Chondrocyte (in vitro differentiated cells): ENCODE measurements at places on chromosomes 6 and 20. TPM values are rescaled to one million over a fixed set of nuclear protein-coding genes. Genes with fewer than 3 reads are reported as not detected.

ULBP1 gene
- total RNA-seq: 2.8 to 29.8 TPM (median 29.8 TPM) in 3 replicates

OTOR gene
- total RNA-seq: not detected in 3 replicates

SLC32A1 gene
- not detected in 3 replicates for total RNA-seq

TP53TG5 gene
- total RNA-seq: not detected in 3 replicates

TFAP2C gene
- total RNA-seq: 4.8 to 36.2 TPM (median 5.2 TPM) in 3 replicates

RIMS1 gene
- 5.7 to 16.6 TPM (median 6.6 TPM) in 3 replicates for total RNA-seq

CMTR1 gene
- 28.1 to 36.1 TPM (median 30.2 TPM) in 3 replicates for total RNA-seq

CLPSL2 gene
- total RNA-seq: not detected in 3 replicates

CST5 gene
- total RNA-seq: not detected in 3 replicates

C6orf132 gene
- total RNA-seq: 0.75 to 5.8 TPM (median 5.2 TPM) in 3 replicates

CD93 gene
- total RNA-seq: 0.17 to 3.7 TPM (median 3.4 TPM) in 3 replicates

DNA sequence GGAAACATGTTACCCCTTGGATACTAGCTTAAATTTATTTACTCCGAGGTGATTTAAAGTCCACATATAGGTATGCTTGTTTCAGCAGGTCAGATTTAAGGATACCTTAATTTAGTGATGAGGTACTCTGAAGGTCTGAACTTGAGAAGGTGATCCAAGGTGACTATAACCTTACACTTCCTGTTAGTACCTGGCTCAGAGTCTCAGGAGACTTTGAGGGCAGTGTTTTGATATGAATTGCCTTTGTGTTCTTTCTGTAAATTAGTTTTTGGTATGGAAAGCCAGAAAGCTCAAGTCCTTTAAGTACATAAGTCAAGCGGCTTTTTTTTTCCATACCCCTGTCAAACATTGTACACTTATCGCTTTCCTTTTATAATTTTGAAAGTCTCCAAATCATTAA is 489.0 kb downstream of the CDKAL1 start:
- peaks cover 24% of the 10 kb centered on the region for H3K4me1 ChIP-seq
- no peak overlapping the region for H3K4me3 ChIP-seq
- H3K27ac ChIP-seq: no peak overlapping the region
- no peak for DNase-seq
- H3K36me3 ChIP-seq: no peaks in the 10 kb centered on the region

- H3K27ac ChIP-seq: no peak overlapping the region
- peaks cover 39% of the 10 kb centered on the region for H3K36me3 ChIP-seq
- H3K4me1 ChIP-seq: no peaks in the 10 kb centered on the region
Measured at GRCh38 chr6:15522026-15522425, 140.8 kb downstream of the DTNBP1 start.

GRCh38 chr20:7741866-7742265 is 198.4 kb downstream of the HAO1 start:
- peaks cover 4% of the 10 kb centered on the region for H3K27me3 ChIP-seq
- H3K4me3 ChIP-seq: no peak overlapping the region
- H3K36me3 ChIP-seq: no peaks in the 10 kb centered on the region
- no peak for DNase-seq
- no peaks in the 10 kb centered on the region for H3K4me1 ChIP-seq

- H3K27ac ChIP-seq: no peak overlapping the region
- H3K27me3 ChIP-seq: no peaks in the 10 kb centered on the region
- DNase-seq: no peak
Measured at GRCh38 chr6:39617026-39617425, 108.2 kb downstream of the KIF6 start.

GRCh38 chr6:19557191-19557590 is 280.0 kb upstream of the ID4 start:
- H3K27me3 ChIP-seq: no peaks in the 10 kb centered on the region
- H3K4me1 ChIP-seq: peaks cover 4% of the 10 kb centered on the region
- H3K27ac ChIP-seq: no peak overlapping the region

DNA sequence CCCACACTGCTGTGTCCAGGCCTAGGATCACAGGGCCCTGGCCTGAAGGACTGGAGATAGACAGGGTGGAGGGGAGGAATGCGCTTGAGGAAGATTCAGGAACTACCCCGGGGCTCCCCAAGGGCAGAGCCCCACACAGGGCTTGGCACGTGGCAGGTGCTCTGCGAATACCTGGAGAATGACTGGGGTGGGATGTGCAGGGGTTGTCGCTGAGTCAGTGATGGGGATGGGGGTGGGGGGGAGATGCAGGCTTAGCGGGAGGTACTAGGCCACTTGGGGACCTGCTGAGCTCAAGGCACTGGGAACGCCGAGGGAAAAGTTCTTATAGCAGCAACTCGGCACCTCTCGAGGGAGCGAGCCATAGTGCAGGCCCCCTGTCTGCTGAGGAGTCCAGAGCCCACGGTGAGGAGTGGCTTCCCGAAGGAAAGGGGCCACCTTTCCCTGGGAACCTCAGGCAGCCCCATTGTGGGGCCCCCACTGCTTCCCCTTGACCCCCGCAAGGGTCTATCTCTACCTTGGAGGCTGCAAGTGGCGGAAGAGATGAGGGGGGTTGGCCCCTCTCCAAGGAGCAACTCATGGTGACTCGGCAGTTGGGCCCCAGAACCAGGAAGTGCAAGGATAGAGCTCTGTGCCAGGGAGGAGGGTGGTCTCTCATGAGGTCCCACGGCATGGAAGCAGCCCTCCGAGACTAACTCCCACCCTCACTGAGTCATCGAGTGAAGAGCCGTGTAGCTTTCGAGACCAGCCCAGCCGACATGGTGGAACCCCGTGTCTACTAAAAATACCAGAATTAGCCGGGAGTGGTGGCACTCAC is 33.1 kb downstream of the SRC start:
- H3K27ac ChIP-seq: peak overlapping the region; percentile 83
- no peaks in the 10 kb centered on the region for H3K27me3 ChIP-seq
- peak; percentile 53 for DNase-seq
- no peak overlapping the region for H3K4me3 ChIP-seq
- H3K36me3 ChIP-seq: peaks cover 2% of the 10 kb centered on the region
- peaks cover 7% of the 10 kb centered on the region for H3K4me1 ChIP-seq

- no peaks in the 10 kb centered on the region for H3K36me3 ChIP-seq
- no peak for DNase-seq
- no peak overlapping the region for H3K4me3 ChIP-seq
- H3K27ac ChIP-seq: no peak overlapping the region
Measured at GRCh38 chr6:11585426-11586016, 48.0 kb downstream of the TMEM170B start.

DNA sequence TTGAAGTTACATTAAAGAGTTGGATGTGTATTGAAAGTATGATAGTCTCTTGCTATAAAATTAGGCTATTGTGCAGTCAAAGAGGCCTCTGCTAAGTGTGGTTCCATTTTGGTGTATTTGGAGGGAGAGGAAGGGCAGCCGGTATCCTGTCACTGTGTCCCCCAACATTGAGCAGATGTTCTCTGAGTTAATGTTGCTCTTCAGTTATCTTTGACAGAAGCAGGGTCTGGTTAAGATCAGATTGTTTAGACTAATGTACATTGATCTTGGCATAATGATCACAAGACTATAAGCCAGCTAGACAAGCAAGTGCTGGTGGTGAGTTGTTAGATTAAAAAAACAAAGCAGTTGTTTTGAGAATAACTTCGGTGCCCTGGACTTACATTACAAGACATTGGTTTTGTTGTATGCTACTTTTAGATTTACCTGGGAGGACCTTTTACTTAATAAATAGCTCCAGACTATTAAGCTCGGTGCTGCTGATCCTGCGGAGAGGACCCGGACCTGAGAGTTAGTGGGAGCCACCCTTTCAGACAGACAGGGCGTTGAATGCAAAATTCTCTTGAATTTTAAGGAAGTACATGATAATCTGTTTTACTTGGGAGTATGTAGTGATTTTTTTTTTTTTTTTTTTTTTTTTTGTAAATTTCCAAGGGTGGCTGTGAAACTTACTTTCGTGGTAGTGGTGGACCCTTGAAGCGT is 97.8 kb downstream of the JARID2 start:
- H3K27ac ChIP-seq: no peak overlapping the region
- H3K4me3 ChIP-seq: no peak overlapping the region

- H3K27ac ChIP-seq: no peak overlapping the region
- no peaks in the 10 kb centered on the region for H3K36me3 ChIP-seq
- peaks cover 62% of the 10 kb centered on the region for H3K4me1 ChIP-seq
- no peaks in the 10 kb centered on the region for H3K27me3 ChIP-seq
- no peak for DNase-seq
Measured at GRCh38 chr6:3829285-3829684, 19.9 kb upstream of the FAM50B start.

DNA sequence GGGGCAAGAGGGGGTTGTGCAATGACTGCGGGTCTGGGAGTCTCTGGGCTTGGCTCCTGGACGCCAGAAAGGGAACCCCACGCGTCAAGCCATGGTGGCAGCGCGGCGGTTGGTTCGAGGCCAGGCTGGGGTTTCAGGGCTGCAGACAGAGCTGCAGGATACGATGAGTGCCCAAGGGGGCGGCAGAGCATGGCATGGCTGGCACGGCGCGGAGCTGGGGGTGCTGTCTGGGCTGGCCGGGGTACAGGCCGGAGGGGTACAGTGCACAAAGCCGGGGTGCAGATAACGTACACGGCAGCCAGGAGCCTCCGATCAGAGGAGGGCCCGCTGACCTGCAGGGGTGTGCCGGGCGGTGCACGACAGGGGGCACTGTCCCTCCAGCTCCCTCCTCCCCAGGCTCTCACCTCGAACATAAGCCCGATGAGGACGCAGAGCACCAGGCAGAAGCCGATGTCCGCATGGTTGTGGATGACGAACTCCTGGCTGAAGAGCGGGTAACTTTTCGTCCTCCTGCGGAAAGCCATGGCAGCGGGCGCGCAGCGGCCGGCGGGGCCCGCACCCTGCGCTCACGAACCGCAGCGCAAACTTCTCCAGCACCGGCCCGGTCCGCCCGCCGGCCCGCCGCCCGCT is 353 bp downstream of the TRAM2 start:
- peaks cover 44% of the 10 kb centered on the region for H3K4me1 ChIP-seq
- peaks cover 11% of the 10 kb centered on the region for H3K36me3 ChIP-seq
- DNase-seq: no peak
- no peaks in the 10 kb centered on the region for H3K27me3 ChIP-seq

- H3K27ac ChIP-seq: peak overlapping the region; percentile 94
- H3K27me3 ChIP-seq: no peaks in the 10 kb centered on the region
- no peak overlapping the region for H3K4me3 ChIP-seq
- H3K36me3 ChIP-seq: no peaks in the 10 kb centered on the region
- peaks cover 39% of the 10 kb centered on the region for H3K4me1 ChIP-seq
- DNase-seq: no peak
Measured at GRCh38 chr6:16391451-16391912, 153.1 kb downstream of the GMPR start.

GRCh38 chr6:3209114-3210023 is 18.1 kb downstream of the TUBB2B start:
- H3K36me3 ChIP-seq: no peaks in the 10 kb centered on the region

DNA sequence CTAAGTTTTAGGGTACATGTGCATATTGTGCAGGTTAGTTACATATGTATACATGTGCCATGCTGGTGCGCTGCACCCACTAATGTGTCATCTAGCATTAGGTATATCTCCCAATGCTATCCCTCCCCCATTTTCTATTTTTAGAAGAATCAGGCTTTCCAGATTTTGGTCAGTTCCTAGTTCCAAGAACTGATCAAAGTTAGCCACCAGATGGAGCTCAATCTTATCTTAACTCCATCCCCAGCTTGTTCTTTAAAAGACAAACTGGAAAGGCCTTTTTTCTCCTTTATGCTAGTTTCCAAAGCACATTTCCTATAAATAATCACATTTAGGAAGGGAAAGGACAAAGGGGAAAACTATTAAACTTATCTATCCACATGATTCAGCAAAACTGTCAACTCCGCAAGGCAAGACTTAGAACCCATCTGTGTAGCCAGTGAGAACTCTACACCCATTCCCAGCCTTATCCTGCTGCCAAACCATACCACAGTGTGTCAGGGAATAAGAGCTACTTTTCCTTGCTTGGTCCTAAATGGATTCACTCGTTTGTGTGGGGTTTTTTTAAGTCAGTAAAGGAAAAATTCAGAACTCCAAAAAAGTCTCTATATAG is 22.8 kb upstream of the KHDC1 start:
- peaks cover 4% of the 10 kb centered on the region for H3K4me1 ChIP-seq
- no peak overlapping the region for H3K4me3 ChIP-seq
- no peaks in the 10 kb centered on the region for H3K27me3 ChIP-seq
- no peak for DNase-seq
- peak overlapping the region; percentile 36 for H3K27ac ChIP-seq

DNA sequence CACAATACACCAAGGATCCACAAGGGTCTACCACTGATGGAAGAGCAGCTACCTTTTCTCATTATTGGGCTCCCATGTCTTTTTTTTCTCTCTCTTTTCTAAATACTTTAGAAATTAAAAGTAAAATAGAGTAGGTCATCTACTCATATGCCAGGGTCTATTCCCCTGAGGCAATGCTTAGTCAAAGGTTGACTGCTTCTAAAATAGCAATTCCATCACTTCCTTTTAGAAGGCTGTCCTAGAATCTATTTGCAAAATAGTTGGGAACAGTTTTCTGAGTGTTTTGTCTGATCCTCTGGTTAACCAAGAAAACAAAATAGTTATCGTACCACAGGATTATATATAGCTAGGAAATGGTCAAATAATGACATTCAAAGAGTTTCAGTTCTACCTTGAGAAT is 174.1 kb downstream of the COL21A1 start:
- no peaks in the 10 kb centered on the region for H3K27me3 ChIP-seq
- H3K4me3 ChIP-seq: no peak overlapping the region
- peaks cover 13% of the 10 kb centered on the region for H3K36me3 ChIP-seq
- no peak for DNase-seq
- H3K27ac ChIP-seq: peak overlapping the region; percentile 78

DNA sequence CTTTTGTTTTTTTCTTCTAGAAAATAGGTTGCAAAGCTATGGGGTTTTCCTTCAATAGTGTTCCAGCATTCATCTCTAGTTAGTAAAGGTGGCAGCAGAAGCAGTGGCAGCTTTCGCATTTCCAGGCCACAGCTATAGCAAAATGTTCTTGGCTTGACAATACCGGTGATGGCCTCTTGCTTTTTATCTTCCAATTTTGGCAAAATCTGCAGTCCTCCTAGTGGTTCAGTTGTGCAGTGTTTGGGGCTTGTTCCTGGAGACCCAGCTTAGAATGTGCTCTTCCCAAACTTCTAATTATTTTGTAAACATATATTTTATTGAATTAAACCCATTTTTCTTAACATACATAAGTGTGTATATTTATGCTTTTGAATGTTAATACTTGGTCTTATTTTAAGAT is 370.6 kb upstream of the MAN1A1 start:
- H3K4me3 ChIP-seq: no peak overlapping the region
- no peak overlapping the region for H3K27ac ChIP-seq
- DNase-seq: no peak
- H3K4me1 ChIP-seq: no peaks in the 10 kb centered on the region
- H3K27me3 ChIP-seq: peaks cover 27% of the 10 kb centered on the region

DNA sequence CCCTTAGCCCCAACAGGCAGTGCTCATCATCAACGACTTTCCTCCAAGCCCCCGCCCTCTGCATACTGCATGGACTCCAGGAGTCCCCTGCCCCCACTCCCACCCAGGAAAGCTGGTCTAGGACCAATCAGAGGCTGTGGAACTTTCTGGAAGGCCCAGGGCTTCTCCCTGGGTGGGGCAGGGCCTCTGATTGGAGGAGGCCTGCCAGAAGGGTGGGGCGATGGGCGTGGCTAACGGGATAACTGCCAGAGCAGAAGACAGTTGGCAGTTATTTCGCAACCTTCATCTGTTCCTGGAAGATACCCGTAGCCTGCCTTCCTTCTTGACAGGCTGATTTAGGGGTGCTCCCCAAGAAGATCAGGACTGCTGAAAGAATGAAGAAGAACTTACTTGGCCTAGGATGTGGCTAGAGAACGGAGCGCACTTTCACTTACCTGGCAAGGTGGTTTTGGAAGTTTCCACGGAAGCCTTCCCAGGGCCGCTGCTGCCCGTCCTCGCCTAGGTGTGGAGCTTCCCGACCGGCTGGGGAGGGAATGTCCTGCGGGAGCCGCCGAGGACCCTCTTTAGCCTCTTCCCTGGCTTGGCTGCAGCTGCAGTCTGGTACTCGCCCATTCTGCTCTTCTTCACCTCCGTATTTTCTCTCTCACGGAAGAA is 209.0 kb downstream of the LRFN2 start:
- peaks cover 3% of the 10 kb centered on the region for H3K36me3 ChIP-seq
- no peak overlapping the region for H3K4me3 ChIP-seq
- no peak for DNase-seq
- H3K27me3 ChIP-seq: peaks cover 9% of the 10 kb centered on the region
